ENCODE measurements at places on chromosomes 2 and 18.

- no peak for DNase-seq
Observed at GRCh38 chr2:105092797-105093196, 54.9 kb downstream of the MRPS9 start.

- no peak for DNase-seq
Observed at GRCh38 chr2:77521548-77521891, 656 bp downstream of the LRRTM4 start.

- DNase-seq: no peak
Observed at GRCh38 chr2:152480821-152481399, 145.9 kb downstream of the FMNL2 start.

DNA sequence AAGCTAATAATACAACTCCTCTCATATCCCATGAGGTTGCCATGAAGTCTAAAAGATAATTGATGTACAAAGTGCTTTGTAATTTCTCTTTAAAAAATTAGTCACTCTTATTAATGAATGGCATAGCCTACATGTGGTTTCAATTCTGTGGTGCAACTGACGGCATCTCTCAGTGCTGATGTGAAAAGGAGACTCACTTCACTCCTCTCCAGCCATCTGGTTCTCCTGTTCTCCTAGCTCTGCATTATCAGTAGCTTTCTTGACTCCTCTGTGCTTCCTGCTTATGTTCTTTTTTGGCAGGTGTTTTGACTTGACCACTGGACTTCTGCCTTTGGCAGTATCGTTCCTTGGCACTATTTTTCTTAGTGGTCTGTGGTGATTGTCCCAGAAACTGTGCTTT is 134.9 kb upstream of the ZFP36L2 start:
- no peak for DNase-seq

- DNase-seq: no peak
Observed at GRCh38 chr2:121884078-121884477, 128.6 kb downstream of the TSN start.

DNA sequence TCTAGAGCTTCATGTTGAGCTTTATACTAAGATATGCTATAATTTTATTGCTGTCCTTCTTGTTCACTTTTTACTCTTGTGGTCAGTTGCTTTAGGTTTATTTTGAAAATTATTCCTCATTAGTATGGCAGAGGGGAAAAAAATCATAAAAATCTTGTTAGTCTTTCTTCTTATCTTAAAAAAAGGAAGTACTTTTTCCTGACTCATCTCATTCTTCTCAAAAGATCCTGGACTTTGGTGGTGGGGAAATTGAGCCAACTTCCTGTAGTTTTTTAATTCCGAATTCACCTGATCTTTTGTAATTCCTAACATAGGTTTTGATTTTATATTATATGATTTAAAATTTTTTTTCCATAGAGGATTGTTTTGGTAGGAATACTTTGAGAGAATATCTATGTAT is 3.8 kb downstream of the SLC4A1AP start:
- DNase-seq: no peak

- DNase-seq: no peak
Observed at GRCh38 chr2:218849721-218850120, 9.9 kb upstream of the WNT6 start.

DNA sequence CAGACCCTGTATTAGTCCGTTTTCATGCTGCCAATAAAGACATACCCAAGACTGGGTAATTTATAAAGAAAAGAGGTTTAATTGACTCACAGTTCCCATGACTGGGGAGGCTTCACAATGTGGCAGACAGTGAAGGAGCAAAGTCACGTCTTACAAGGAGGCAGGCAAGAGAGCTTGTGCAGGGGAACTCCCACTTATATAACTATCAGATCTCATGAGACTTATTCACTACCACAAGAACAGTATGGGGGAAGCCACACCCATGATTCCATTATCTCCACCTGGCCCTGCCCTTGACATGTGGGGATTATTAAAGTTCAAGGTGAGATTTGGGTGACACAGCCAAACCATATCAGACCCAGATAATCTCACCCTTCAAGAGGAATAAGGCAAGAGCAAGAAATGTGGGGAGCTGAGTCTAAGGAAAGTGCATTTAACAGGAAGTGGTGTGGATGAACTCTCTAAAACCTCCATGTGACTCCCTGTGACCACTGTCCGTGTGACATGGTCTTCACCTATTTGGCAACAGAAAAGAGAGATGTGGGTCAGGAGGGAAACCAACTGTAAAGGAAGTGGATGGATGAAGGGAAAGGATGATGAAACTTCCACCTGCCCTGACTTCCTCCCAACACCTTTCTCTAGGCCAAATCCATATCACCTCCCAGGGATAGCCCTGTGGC is 110.6 kb downstream of the ATL2 start:
- no peak for DNase-seq

DNA sequence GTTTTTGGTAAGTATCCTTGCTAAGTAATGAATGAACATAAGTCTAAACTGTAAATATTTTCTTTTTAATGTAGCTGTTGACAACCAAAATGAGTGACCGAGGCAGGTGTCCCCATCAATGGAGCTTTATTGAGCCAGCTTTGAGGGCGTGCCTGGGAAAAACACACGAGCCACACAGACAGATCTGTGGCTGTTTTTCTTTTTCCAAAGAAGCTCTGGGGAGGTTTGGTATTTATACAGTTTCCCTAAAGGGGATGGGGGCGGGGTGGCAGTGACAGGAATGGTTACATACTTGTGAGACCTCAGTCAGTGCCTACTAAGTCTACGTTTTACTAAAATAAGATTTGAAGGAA is 11.2 kb downstream of the DBI start:
- DNase-seq: no peak

- DNase-seq: no peak
Observed at GRCh38 chr2:240357641-240358012, 77.8 kb upstream of the GPC1 start.

- DNase-seq: no peak
Observed at GRCh38 chr2:26463244-26464192, 14.4 kb downstream of the OTOF start.

- no peak for DNase-seq
Observed at GRCh38 chr2:205768815-205769494, 86.7 kb downstream of the NRP2 start.

Data from memory B cell (primary cell).